Activated CD4-positive, alpha-beta T cell treated with anti-CD3 and anti-CD28 coated beads for 36 hours (primary cell): ENCODE measurements at places on chromosomes 2 and 18.

- no peak overlapping the region for H3K4me3 ChIP-seq
- peaks cover 6% of the 10 kb centered on the region for H3K27me3 ChIP-seq
- no peaks in the 10 kb centered on the region for H3K36me3 ChIP-seq
Observed at GRCh38 chr18:2172881-2173280, 398.4 kb downstream of the METTL4 start.

- peak overlapping the region; percentile 66 for H3K4me3 ChIP-seq
- H3K27ac ChIP-seq, result no peak overlapping the region
- no peaks in the 10 kb centered on the region for H3K36me3 ChIP-seq
- H3K4me1 ChIP-seq, result no peaks in the 10 kb centered on the region
- peak; percentile 82 for DNase-seq
- H3K27me3 ChIP-seq, result peaks cover 34% of the 10 kb centered on the region
Observed at GRCh38 chr2:95345563-95346230, 48.5 kb downstream of the KCNIP3 start.

DNA sequence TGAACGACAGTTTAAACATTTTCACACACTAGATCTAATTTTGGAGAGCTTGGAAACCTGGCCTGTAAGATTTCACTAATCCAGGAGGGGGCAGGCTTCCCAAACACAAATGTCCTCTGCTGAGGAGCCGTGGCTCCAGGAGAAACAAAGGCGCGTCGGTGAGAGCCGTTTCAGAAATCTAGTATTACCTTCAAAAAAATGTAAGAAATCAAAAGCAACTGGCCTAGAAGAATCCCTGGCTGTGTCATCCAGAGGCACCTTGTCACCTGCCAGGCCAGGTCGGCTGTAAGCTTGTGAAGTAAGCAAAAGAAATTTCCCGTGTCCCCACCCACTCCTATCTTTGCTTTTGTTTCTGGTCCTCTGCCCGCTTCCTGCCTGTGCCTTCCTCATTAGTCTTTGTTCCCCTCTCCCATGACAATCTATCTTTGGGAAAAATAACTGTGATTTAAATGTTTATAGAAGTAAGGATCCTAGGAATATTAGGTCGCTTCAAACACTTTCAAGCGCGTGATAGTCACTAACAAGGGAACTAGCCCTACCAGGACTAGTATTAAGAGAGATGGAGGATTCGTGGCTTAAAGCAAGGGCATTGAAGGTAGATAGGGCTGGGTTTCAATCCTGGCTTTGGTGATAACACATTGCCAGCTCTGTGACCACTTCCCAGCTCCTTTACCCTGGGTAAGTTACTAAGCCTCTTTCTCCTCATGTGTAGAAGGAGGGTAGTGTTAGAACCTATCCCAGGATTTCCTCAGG is 99.5 kb upstream of the STK39 start:
- H3K36me3 ChIP-seq, result no peaks in the 10 kb centered on the region
- peak overlapping the region; percentile 67 for H3K4me3 ChIP-seq
- peak; percentile 80 for DNase-seq
- peak overlapping the region; percentile 20 for H3K27ac ChIP-seq
- H3K27me3 ChIP-seq, result no peaks in the 10 kb centered on the region

- no peaks in the 10 kb centered on the region for H3K4me1 ChIP-seq
- no peak overlapping the region for H3K4me3 ChIP-seq
- H3K27me3 ChIP-seq, result peaks cover 14% of the 10 kb centered on the region
- H3K36me3 ChIP-seq, result no peaks in the 10 kb centered on the region
Observed at GRCh38 chr18:50111398-50111797, 83.5 kb downstream of the MYO5B start.

- H3K4me3 ChIP-seq, result peak overlapping the region; percentile 6
- H3K27ac ChIP-seq, result peak overlapping the region; percentile 52
- DNase-seq, result no peak
- no peaks in the 10 kb centered on the region for H3K36me3 ChIP-seq
- no peaks in the 10 kb centered on the region for H3K27me3 ChIP-seq
Observed at GRCh38 chr2:31324016-31324633, 90.2 kb downstream of the EHD3 start.

GRCh38 chr2:43196768-43197587 is 29.4 kb downstream of the ZFP36L2 start:
- H3K4me1 ChIP-seq, result peaks cover 60% of the 10 kb centered on the region
- DNase-seq, result peak; percentile 53
- peak overlapping the region; percentile 93 for H3K27ac ChIP-seq
- no peaks in the 10 kb centered on the region for H3K27me3 ChIP-seq
- peak overlapping the region; percentile 37 for H3K4me3 ChIP-seq

GRCh38 chr2:88019985-88020384 is 3.6 kb upstream of the RNU2-63P start:
- H3K4me1 ChIP-seq, result peaks cover 14% of the 10 kb centered on the region
- H3K27ac ChIP-seq, result no peak overlapping the region
- no peak overlapping the region for H3K4me3 ChIP-seq
- H3K27me3 ChIP-seq, result peaks cover 3% of the 10 kb centered on the region
- no peak for DNase-seq
- H3K36me3 ChIP-seq, result no peaks in the 10 kb centered on the region

GRCh38 chr2:110955556-110955955 is 165.2 kb upstream of the BCL2L11 start:
- H3K4me1 ChIP-seq, result no peaks in the 10 kb centered on the region
- H3K27me3 ChIP-seq, result peaks cover 7% of the 10 kb centered on the region
- no peak for DNase-seq

DNA sequence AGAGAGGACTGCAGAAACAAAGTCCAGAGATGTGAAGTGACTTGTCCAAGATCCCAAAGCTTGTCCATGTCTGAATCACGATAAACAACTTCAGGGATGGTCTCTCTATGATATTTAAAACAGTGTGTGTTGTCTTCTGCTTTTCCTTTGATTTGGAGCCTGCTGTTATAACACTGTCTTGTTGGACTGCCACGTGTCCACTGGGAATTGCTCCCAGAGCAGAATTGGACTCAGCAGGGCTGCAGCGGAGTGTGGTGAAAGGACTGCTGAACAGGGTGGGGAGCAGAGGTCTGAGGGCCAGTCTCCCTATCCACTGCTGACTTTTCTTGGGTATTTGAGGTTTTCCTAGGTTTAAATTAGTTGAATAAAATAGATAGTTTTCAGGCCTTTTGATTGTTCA is 68.3 kb downstream of the IL1R2 start:
- H3K27me3 ChIP-seq, result no peaks in the 10 kb centered on the region
- no peak for DNase-seq
- H3K27ac ChIP-seq, result no peak overlapping the region
- H3K4me1 ChIP-seq, result peaks cover 51% of the 10 kb centered on the region
- no peaks in the 10 kb centered on the region for H3K36me3 ChIP-seq

GRCh38 chr2:131657895-131658768 is 130.4 kb downstream of the CCDC74A start:
- H3K4me3 ChIP-seq, result no peak overlapping the region
- no peaks in the 10 kb centered on the region for H3K36me3 ChIP-seq
- no peak overlapping the region for H3K27ac ChIP-seq
- H3K4me1 ChIP-seq, result no peaks in the 10 kb centered on the region

- peaks cover 31% of the 10 kb centered on the region for H3K4me1 ChIP-seq
- peak overlapping the region; percentile 76 for H3K27ac ChIP-seq
- no peak overlapping the region for H3K4me3 ChIP-seq
- no peak for DNase-seq
- no peaks in the 10 kb centered on the region for H3K27me3 ChIP-seq
Observed at GRCh38 chr2:196963043-196963442, 36.5 kb upstream of the PGAP1 start.

DNA sequence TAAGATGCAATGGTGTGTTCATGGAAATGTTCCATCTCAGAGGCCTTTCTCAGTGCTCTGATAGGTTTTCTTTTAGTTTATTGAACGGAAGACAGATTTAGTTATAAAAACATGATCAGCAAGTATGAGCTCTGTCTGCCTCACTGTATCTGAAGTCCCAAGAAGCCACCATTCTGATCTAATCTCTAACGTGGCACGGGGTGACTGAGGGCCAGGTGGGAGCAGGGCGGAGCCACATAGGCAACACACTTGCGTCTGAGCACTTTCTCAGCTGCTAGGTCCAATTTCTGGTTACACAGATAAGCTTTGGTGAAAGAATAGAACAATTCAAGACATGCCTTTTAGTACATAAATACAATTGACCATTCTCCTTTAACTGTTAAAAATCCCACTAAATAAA is 60.4 kb downstream of the SNTG2 start:
- no peak for DNase-seq
- peaks cover 14% of the 10 kb centered on the region for H3K27me3 ChIP-seq
- no peak overlapping the region for H3K27ac ChIP-seq
- no peak overlapping the region for H3K4me3 ChIP-seq

GRCh38 chr18:5894611-5895298 is 567 bp downstream of the TMEM200C start:
- peaks cover 9% of the 10 kb centered on the region for H3K4me1 ChIP-seq
- no peak overlapping the region for H3K27ac ChIP-seq
- no peak overlapping the region for H3K4me3 ChIP-seq
- H3K36me3 ChIP-seq, result no peaks in the 10 kb centered on the region
- peak; percentile 29 for DNase-seq

- H3K4me1 ChIP-seq, result no peaks in the 10 kb centered on the region
- DNase-seq, result no peak
- no peak overlapping the region for H3K4me3 ChIP-seq
- H3K27me3 ChIP-seq, result no peaks in the 10 kb centered on the region
- H3K27ac ChIP-seq, result no peak overlapping the region
Observed at GRCh38 chr2:2260696-2261268, 70.3 kb downstream of the MYT1L start.
